ENCODE measurements at places on chromosomes 5 and 9.

- no peak for DNase-seq
Observed at GRCh38 chr9:83027153-83027891, 35.6 kb downstream of the RASEF start.

DNA sequence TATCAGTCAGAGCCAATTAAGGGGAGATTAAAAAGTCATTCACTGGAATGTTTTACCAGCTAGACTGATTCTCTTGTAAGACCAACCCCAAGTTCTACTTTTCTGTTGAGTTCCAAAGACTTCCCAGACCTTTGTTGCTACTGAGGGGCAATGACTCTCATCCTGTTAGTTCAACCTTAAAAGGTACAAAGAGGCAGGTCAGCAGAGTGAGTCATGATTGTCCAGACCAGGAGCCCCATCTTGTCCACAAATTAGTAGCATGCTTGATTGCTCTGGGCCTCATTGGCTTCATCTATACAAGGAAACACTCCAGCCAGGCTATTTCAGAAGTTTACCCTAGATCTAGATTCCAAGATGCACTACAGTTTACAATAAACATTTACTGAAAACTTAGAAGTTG is 79.9 kb upstream of the IL7R start:
- DNase-seq, result no peak

DNA sequence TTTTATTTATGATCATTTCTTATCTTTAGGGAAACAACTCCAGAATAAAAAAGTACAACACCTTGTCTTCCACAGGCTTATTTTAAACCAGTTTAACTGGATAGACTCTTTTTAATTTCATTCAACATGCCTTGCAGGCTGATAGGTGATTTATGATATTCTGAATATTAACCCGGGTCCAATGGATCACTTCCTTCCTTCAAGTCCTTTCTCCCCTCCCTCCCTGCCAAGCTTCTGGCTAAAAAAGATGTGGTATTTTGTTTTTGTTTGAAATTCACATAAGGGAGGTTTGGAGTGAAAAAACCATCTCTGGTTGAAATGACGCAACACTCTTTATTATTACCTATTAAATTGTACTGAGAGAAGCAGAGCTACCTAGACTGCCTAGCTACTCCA is 265.3 kb downstream of the MLLT3 start:
- DNase-seq, result no peak

GRCh38 chr9:99445371-99445891 is 223.3 kb downstream of the SEC61B start:
- no peak for DNase-seq

DNA sequence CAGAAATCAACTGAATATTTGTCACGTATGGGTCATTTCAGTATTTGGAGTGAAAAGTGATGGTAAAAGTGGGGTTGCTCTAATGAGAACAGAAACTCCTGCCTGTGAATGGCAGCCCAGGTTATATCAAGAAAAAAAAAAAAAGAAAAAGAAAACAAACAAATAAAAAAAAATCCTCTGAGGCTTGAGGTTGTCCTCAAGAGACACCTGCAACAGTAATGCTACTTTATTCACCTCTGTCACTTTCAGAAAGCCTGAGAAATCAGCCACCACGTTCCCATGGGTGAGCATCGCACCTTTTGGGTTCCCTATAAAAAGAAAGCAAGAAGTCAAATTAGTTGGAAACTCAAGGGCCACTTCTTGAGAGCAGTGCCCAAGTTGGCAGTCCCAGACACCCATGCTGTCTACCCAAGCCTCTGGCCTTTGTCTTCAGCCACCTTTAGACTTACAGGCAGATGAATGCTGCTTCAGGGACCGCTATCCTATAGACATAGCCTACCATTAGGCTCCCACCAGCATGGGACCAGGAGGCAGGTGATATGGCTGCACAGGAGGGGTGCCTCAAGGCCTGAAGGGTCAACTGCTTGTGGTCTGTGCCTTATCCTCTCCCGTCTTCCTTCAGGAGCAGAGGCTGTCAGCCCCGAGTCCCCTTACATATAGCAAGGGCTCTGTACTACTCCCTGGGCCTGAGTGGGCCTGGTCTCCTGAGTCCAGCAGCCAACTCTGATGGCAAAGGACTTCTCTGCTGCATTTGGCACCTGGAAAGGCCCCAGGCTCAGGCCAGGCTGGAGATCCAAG is 31.1 kb upstream of the MEIKIN start:
- no peak for DNase-seq

- DNase-seq, result no peak
Observed at GRCh38 chr9:37337301-37337890, 85.1 kb upstream of the GRHPR start.

- DNase-seq, result no peak
Observed at GRCh38 chr5:3393920-3394597, 201.6 kb upstream of the IRX1 start.

GRCh38 chr9:129140397-129141065 is 29.3 kb downstream of the PTPA start:
- DNase-seq, result peak; percentile 17

GRCh38 chr5:133763744-133764143 is 151.4 kb upstream of the FSTL4 start:
- no peak for DNase-seq

DNA sequence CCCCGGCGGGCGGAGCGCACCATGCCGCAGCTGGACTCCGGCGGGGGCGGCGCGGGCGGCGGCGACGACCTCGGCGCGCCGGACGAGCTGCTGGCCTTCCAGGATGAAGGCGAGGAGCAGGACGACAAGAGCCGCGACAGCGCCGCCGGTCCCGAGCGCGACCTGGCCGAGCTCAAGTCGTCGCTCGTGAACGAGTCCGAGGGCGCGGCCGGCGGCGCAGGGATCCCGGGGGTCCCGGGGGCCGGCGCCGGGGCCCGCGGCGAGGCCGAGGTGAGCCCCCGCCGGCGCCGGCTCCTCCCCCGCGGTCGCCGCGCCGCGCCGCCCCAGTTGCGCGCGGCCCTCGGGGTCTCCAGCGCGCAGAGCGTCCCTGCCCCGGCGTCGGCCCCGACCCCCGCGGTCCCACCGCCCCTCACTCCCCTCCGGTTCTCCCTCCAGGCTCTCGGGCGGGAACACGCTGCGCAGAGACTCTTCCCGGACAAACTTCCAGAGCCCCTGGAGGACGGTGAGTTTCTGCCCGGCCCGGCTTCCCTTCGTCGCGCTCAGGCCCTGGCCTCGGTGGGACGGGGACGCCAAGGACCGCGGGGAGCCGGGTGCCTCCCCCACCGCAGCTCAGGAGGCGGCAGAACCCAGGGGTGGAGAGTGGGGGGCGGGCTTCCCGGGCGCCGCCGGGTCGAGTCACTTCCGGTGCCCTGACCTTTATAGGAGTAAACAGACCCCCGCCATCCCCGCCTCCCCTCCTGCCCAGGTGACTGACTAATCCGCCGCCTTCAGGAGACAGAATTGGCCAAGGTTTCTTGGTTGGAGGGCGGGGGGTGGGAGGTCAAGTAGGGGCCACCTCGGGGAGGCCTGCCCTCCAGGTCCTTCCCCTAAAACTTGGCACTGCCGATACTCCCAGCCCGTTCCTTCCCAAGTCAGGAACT is 665 bp downstream of the TCF7 start:
- no peak for DNase-seq

DNA sequence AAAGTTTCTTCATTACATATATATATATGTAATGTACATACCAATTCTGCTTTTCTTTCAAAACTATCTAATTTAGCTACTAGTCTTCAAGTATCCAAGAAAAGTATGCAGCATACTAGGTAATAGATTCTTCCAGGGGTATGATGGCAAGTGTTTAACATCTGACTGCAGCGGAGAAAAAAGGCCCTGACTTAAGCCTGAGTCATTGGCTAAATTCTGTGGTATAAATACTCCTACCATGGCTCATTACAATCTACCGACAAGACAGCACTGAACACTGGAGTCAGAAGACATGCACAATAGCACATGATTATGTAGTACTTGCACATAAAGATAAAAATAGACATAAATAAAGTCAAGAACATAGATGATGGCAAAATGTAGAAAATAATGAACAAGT is 439.9 kb downstream of the BRINP1 start:
- no peak for DNase-seq

DNA sequence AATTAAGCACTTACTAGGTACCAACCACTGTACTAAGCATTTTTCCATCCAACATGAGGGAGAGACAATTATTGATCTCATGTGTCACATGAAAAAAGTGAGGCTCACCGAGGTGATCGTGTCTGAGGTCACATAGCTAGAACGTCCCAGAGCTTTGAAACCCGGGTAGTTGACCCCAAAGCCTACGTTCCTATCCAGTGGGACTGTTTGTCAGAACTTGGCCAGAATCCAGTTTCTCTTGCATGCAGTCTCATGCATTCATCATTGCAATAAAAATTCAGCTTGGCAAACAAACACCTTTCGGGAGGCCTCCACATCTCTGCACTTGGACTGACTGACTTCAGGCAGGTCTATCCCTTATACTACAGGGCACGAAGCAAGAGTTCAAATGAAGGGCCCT is 23.4 kb upstream of the FAT2 start:
- DNase-seq, result no peak

GRCh38 chr5:67205981-67206380 is 9.4 kb upstream of the CD180 start:
- DNase-seq, result no peak

DNA sequence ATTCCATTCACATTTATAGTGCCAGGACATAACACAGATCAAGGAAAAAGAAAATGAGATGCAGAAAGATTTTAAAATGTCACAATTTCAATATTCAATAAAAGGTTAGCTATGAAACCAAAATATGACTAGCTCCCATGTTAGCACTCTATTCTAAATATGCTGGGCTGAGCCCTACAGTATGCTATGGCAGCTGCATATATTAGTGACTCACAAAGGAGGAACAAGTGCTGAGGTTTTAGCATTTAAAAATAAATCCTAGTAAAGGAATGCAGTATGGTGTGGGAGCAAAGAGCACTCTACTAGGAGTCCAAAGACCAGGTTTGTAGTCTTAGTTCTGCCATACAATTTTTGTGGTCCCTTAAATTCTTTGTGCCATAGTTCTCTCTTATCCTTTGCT is 118.4 kb downstream of the OXCT1 start:
- DNase-seq, result no peak

DNA sequence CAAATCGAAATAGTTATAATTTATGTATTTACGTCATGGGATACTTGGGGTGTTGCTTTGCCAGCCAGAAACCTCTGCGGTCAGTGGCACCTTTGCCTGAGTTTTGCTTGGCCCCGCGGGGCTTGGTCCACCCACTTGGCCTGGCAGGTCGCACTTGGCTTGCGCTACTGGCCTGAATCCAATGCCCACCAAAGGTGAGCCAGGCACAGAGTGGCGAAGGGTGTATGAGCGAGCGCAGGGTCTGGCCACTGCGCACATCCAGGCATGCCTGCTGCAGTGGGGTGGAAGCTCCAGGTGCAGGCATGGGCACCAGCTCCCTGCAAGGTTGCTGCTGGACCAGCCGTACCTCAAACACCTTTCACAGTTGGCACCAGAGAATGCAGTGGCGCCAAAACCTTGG is 714.6 kb downstream of the CDH9 start:
- DNase-seq, result no peak

GRCh38 chr9:27467486-27467885 is 56.6 kb upstream of the IFNK start:
- no peak for DNase-seq

DNA sequence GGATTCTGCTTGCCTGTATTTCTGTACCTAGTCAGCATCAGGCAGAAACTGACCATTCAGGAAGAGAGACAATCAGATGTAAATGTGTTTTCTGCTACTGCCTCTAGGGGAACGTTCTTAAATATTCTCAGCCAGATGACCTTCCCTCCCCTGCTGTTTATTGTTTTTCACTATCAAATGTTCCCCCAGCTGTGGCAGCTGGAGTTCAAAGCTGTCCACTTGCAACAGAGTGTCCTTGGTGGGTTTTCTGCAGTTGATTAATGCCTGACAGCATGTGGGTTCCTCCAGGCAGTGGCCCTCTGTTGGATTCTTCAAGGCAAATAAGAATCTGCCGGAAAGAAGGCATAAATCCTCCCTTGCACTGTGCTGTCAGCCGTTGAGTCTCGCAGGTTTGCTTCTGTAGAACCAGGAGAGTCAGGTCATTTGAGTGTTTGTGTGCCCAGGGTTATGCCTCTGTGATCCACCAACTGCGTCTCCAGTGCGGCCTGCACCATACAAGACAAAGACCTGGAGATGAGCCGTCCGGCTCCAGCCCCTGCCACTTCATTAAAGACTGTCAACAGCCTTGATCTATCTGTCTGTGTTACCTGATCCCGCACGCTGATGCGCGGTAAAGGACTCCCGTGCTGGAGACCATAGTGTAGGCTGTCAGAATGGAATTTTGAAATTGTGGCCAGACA is 203.4 kb downstream of the GADD45G start:
- DNase-seq, result no peak

- DNase-seq, result peak; percentile 24
Observed at GRCh38 chr5:58496488-58496887, 5.3 kb downstream of the GAPT start.

DNA sequence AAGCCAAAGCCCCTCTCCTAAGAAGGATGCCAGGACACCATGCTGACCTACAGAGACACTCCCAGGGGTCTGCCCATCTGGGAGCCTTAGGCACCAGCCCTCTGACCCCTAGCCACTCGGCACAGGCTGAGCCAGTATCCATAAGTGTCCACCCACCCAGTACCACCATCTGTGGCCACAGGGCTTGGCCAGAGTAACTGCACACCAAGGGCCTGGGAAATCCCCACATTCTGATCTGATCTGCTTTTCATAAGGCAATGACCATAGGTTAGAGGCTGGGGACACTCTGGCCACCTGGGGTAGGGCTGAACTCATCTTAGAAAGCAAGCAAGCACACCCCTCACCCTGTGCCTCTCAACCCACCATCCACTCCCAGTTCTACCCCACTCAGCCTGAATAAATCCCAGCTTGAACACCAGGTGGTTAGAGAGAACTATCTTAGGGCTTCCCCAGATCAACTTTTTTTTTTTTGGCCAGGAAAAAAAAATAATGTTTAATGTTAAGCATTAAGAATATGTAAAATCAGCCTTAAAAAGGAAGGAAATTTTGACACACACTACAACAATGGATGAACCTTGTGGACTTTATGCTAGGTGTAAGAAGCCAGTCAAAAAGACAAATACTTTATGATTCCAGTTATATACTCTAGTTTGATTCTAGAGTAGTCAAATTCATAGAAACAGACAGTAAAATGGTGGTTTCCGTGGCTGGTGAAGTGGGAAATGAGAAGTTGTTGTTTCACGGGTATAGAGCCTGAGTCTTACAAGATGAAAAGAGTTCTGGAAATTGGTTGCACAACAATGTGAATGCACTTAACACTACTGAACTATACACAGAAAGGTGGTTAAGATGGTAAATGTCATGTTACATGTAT is 6.2 kb downstream of the GNPDA1 start:
- peak; percentile 11 for DNase-seq
